ENCODE measurements at places on chromosomes 12 and 14.

GRCh38 chr12:2551412-2551900, 243.3 kb upstream of the FKBP4 start:
- DNase-seq, result no peak

- no peak for DNase-seq
These were observed 45.2 kb upstream of the ISM2 start for GRCh38 chr14:77543637-77544334.

- no peak for DNase-seq
These were observed 314.8 kb upstream of the TBX3 start for GRCh38 chr12:114998750-114999128.

- DNase-seq, result no peak
These were observed 671.5 kb upstream of the TMEM132C start for GRCh38 chr12:127595506-127595905.

DNA sequence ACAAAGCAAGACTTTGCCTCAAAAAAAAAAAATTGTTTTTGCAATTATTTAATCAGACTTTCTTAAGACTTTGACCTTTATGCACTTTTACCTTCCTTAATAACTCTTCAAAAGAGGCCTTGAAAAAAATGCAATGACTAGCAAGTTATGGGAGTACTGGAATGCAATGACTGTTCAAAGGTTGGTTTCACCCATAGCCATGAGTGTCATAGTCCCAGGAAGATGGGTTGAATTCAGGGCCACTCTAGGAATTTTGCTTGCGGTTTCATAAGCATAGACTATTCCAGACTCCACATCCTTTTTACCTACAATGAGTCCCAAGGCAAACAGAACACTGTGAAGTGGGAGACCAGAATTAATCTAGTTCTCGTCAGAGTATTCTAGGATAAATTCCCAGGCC, 29.4 kb upstream of the DENND5B start:
- no peak for DNase-seq

GRCh38 chr14:56855891-56856461, 45.7 kb upstream of the OTX2 start:
- DNase-seq, result no peak

GRCh38 chr14:64060648-64061096, 207.9 kb downstream of the SYNE2 start:
- no peak for DNase-seq

DNA sequence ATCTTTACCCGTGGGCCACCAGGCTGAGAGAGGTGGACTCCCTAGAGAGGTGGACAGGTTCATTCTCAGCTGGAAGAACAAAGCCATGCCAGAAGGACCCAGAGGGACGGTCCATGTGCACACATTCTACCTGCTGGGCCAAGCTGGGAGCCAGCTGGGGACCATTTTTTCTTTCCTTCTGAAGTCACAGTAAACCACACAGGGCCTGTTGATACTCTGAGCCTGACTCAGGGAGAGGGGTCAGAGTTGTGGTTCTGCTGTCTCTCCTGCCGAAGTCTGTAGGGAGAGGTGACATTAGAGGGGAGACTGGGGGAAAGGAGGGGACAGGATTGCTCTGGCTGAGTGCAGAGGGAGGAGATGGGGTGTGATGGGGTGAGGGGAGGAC, 148.6 kb downstream of the TSPAN9 start:
- no peak for DNase-seq

DNA sequence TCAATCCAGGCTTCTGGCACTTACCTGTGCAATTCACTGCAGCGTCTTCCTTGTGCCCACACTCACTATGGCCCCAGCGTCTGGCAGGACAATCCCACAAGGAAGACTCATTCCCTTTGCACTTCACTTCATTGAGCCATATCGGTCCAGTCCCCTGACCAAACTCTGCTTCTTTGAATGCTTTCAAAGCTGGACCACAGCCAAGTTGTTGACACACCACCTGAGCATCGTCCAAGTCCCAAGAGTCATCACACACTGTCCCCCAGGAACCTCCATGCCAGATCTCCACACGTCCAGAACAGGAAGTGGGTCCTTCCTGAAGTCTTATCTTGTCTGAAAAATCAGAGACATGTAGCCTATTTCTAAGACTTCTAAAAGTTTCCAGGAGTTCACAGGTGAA, 20.2 kb downstream of the CD163 start:
- DNase-seq, result no peak

DNA sequence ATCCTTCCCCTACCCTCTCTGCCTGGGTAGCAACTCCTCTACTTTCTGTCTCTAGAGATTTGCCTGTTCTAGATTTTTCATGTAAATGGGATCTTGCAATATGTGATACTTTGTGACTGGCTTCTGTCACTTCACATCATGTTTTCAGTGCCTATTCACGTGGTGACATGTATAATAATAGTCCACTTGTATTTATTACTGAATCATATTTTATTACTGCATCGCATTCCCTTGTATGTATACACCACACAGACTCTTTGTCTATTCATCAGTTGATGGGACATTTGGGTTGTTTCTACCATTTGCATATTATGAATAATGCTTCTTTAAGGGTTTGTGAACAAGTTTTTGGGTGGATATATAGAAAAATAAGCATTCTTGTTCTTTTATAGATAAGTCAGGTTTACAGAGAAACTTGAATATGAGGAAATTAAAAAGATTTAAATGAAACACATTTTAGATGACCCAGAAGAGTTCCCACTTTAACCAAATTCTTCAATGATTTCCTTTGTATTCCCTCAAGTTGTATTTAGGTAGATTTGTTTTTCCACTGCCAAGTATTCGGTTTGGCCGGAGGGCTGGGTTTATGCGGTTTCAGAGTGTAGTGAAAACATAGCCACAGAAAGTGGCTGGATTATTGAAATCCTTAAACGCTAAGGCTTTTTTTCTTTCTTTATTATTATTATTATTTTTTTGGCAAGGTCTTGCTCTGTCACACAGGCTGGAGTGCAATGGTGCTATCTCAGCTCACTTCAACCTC, 178.7 kb upstream of the TMTC1 start:
- no peak for DNase-seq
